Caki2 (cell line): ENCODE measurements at places on chromosomes 7 and 10.

DNA sequence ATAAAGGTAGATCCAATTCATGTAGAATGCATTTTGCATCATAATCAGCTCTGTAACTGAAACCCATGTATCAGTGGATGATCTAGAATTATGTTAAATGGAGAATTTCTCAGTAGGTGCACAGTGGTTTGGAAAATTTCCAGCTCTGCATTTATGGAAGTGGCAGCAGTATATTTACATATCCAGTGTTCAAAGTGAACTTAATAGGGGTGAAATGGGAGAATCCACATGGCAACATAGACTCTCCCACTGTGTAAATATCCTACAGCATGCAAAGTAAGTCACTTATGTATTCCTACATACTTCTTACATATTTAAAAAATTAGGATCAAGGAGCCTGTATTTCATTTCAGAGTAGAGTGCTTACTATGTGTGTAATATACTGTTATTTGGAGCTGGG lies 35.3 kb downstream of the CDC14C start:
- no peak for DNase-seq

GRCh38 chr10:49419005-49419404 lies 23.1 kb upstream of the DRGX start:
- no peak for DNase-seq

- DNase-seq, result no peak
Measured at GRCh38 chr7:129013048-129013724, 41.7 kb downstream of the TNPO3 start.

GRCh38 chr10:24708081-24708480 lies 15.6 kb downstream of the ARHGAP21 start:
- DNase-seq, result no peak

GRCh38 chr7:72234086-72234485 lies 178.1 kb downstream of the CALN1 start:
- no peak for DNase-seq

DNA sequence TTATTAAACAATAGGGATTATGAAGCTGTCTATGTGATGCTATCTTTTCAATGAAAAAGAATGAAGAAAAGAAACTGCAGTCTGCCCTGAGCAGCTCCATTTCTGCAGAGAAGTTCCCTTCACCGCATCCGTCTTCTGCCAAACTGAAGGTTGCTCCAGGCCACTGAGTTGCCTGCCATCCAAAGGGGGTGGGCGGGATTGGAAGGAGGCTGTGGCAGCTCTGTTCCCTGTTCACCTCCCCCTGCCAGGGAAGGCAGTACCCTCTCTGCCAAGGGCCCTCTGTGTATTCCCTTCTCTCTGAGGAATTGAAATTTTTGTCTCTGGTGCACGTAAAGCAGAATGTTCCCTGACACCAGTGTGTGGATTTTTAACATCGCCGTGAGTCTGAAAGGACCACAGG lies 243.1 kb upstream of the GHITM start:
- DNase-seq, result no peak

DNA sequence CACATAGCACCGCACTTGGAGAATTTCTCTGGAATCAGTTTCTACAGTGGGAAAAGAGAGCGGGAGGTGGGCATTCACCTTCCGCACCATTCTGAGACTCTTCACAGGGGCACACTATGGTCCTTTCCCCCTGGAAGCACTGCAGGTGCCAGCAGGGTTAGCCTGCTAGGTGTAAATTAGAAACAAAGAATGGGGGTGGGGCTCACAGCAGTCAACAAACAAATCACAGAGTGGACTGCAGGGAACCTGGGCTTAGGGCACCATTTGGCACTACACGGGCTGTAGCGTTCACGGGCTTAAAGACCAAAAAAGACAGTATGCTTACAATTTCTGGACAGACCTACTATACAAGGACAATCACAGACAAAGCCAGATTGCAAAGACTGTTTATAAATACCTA lies 8.0 kb upstream of the PKD1L1 start:
- DNase-seq, result no peak
